ENCODE measurements at places on chromosomes 1 and 21. TPM values are rescaled to one million over a fixed set of nuclear protein-coding genes. Genes with fewer than 3 reads are reported as not detected.

SEC16B gene
- 0.46 TPM for total RNA-seq

- no peak for DNase-seq
These were observed 212.8 kb upstream of the RAB4A start for GRCh38 chr1:229058111-229058561.

- no peak for DNase-seq
These were observed 51.7 kb downstream of the SWT1 start for GRCh38 chr1:185208626-185209180.

DNA sequence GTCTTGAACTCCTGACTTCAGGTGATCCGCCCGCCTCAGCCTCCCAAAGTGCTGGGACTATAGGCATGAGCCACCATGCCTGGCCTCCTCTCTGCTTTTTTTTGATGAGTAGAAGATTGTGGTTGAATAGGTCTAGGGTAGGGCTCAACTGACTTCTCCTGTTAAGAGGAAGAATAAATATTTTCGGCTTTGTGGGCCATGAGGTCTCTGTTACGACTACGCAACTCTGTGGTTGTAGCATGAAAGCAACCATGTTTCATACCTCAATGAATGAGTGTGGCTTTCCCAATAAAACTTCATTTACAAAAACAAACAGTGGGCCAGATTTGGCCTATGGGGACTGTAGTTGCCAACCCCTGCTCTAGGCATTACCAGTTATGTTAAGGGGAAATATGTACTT is 67.8 kb downstream of the NID1 start:
- DNase-seq = no peak

- peak; percentile 16 for DNase-seq
These were observed at the start of gene RPE65 for GRCh38 chr1:68449901-68450300. RPE65 (minus strand) TSS chr1:68449954; CDS start chr1:68449905, 49 bp downstream.

- DNase-seq = no peak
These were observed 200.3 kb downstream of the HHIPL2 start for GRCh38 chr1:222347627-222348026.

- DNase-seq = no peak
These were observed 159.6 kb downstream of the PTPRU start for GRCh38 chr1:29395736-29396437.

- DNase-seq = no peak
These were observed 231.2 kb upstream of the LYPLAL1 start for GRCh38 chr1:218942431-218942830.

GRCh38 chr1:228271701-228272251 is 63.9 kb downstream of the OBSCN start:
- no peak for DNase-seq

DNA sequence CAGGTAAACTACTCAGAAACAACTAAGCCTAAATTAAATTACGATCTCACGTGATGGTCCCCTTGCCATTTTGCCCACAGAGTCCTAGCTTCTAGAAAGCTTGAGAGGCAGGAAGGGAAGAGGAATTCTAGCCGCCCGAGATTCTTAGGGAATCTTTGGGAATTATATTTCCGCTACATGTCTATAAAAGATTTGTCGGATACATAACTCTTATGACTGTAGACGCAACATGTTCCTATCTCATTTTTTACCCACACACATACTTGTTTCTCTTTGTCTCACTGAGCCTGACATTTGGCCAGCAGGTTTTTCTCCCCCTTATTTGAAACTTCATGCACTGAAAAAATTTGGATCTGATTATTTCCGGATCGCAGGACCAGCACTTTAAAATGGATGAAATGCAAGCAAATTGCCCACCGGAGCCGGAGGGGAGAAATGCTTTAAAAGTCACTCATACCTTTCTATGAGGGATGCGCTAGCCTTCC is 5.5 kb downstream of the GLIS1 start:
- DNase-seq = no peak

GPA33 gene
- not detected for total RNA-seq

PCP4L1 gene
- 0.06 TPM for total RNA-seq

GRCh38 chr1:196897158-196897828 is 9.4 kb downstream of the CFHR4 start:
- DNase-seq = no peak

GRCh38 chr1:83905315-83905907 is 93.5 kb downstream of the TTLL7 start:
- no peak for DNase-seq

DNA sequence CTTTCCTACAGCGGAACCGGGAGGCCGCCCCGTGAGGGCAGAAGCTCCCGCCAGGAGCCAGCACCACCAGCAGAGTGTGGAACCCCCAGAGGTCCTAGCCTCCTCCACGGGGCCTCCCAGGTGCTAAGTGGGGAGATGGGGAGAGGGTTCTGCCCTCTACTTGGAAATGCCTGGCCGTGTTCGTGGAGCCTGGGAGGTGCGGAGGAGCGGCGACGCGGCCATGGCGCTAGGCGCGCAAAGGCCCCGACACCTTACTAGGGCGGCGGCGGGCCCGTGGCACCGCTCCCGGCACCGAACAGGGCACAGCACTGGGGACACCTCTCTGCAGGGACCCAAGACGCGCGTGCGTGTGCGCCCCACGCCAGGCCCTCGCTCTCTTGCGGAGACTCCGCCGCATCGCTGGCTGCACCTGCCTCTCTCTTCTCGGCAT is 1.3 kb upstream of the CACNA1E start:
- DNase-seq = no peak

DNA sequence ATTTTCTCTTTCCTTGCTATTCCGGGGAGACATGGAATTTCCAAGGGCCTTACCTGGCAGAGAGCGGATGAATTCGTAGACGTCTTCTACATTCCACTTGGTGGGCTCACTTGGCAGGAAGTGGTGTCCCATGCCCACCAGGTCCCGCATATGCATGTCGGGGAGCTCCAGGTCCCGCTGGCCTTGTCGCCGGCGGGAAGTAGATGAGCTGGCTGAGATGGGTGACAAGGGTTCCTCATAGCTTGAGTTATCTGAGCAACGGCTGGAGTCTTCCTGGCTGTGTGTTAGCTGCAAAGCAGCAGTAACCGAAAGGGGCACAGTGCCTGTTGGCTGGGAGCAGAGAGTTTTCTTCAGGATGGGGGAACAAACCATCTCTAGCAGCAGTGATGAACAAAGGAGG is 7.9 kb upstream of the A3GALT2 start:
- DNase-seq = no peak

DNA sequence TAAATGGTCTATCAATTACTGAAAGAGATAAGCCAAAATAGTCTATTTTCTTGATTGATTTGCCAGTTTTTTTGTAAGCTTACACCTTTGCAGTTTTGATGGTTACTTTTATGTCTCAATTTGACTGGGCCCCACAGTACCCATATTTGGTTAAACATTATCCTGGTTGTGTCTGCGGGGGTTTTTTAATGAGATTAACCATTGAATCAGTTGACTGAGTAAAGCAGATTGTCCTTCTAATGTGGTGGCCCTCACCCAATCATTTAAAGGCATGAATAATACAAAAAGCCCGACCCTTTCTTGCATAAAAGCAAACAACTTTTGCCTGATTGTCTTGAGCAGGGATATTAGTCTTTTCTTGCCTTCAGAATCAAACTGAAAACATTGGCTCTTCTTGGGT is 650.0 kb upstream of the RGS18 start:
- no peak for DNase-seq

GRCh38 chr1:31036749-31037500 is 28.6 kb downstream of the PUM1 start:
- no peak for DNase-seq

- no peak for DNase-seq
These were observed 17.6 kb upstream of the GBP3 start for GRCh38 chr1:89040315-89040626.

GRCh38 chr1:185786524-185786923 is 52.3 kb downstream of the HMCN1 start:
- DNase-seq = peak; percentile 36

DNA sequence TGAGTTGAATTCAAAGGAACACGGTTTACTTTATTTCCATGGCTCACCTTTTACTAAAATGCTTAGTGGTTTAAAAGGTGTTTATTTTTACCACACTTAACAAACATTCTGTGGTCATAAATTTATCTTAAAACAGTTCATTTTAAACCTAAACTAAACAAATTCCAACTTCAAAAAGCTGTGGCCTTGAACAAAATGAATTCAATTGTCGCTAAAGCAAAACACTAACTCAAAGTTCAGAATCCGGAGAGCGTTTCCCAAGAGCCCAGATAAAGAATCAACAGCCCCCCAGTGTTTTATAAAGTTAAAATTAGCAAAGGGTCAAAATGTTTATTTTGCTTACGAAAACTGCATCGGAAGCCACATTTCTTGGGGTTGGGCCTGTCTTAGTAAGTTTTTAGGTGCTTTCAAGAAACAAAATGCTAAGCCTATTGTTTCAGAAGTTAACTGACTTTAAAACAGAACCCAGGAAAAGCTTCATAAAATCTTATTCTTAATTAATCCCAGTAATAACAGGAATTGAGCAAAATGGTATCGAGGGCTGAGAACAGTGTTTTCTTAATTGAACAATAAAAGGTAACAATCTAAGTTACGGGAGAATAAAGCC is 1.3 kb downstream of the PUM1 start:
- no peak for DNase-seq

- peak; percentile 37 for DNase-seq
These were observed 8.5 kb upstream of the ARF1 start for GRCh38 chr1:228073857-228074545.

- DNase-seq = no peak
These were observed 27.2 kb downstream of the PCBP3 start for GRCh38 chr21:45670731-45671130.

DNA sequence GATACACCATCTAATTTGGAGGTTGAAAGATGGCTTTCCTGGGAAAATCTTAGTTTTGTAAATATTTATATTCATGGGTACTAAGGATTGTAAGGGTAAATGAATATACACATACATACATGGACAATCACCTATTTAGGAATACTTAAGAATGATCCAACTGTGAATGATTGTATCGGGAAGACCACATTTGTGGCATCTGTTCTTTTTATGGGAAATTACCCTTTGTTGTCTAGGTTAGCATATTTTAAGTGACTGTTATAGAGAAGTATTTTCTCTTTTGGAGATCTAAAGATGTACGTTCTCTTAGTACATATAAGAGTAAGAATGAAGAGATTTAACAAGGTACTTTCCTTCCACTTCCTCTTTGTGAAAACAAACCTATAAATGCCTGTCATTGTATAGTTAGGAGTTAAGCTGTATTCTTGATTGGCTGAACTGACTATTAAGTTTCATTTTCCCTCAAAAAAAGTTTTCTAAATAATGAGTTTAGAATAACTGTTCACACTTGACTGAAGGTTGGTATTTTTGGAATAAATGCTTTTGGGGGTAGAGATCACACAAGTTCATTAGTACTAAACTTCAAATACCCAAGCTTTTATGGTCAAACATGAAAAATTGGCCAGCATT is 26.7 kb downstream of the SNX7 start:
- DNase-seq = no peak

LHX8 gene
- 0.46 TPM for total RNA-seq

AK5 gene
- 18.1 TPM for total RNA-seq

DNA sequence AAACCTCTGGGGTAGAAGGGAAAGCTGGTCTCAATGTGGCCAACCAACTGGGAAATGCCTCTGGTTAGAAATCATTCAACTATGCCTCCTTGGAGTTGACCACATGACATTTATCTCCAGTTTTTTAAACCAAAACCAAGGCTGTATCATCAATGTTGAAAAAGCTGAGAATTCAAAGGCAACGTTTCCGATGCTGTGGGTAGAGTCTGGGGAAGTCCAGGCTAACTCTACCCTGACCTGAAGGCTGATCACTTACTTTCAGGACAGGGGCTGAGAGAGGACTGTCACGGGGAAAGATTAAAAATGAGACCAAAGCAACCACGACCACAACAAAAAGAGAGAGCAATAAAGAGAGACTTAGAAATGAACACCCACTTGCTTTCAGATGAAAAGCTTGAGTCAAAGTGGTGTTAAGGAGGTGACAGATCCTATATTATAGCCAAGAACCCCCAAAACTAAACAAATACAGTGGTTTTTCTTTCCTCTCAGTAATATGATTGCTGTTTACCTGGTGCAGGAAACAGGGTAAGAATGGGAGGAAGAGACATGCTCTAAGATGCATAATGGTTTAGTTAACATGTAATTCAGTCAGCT is 90.8 kb upstream of the TNFSF4 start:
- no peak for DNase-seq

- no peak for DNase-seq
These were observed 1496.5 kb downstream of the PLA2G4A start for GRCh38 chr1:188325211-188325610.

- peak; percentile 34 for DNase-seq
These were observed 144.7 kb downstream of the PRDM16 start for GRCh38 chr1:3213730-3214129.

DNA sequence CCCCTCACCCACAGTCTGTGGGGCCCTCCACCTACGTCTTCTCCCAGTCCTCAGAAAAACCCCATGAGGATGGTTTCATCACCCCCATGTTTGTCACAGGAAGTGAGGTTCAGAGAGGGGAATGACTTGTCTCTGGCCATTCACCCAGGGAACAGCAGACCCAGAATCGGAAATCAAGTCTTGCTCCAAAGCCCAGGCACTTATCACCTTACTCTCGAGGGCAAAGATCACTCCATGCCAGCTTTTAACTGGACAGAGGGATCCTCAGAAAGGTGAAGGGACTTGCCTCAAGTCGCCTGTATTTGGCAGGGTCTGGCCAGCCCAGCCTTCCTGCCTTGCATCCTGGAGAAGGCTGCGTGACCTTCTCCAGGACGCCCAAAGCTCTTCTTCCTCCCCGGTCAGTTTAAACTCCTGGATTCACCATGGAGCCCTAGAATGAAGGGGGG is 57.9 kb upstream of the SSBP3 start:
- DNase-seq = no peak

- no peak for DNase-seq
These were observed 55.9 kb downstream of the VCAM1 start for GRCh38 chr1:100775483-100775882.

- peak; percentile 100 for DNase-seq
These were observed at the start of gene DDI2 for GRCh38 chr1:15617173-15618076. DDI2 (plus strand) TSS chr1:15617458; CDS start chr1:15617671, 213 bp downstream.

All from Daoy (cell line).